ENCODE measurements at places on chromosomes 11 and 22. TPM values are rescaled to one million over a fixed set of nuclear protein-coding genes. Genes with fewer than 3 reads are reported as not detected.

DNA sequence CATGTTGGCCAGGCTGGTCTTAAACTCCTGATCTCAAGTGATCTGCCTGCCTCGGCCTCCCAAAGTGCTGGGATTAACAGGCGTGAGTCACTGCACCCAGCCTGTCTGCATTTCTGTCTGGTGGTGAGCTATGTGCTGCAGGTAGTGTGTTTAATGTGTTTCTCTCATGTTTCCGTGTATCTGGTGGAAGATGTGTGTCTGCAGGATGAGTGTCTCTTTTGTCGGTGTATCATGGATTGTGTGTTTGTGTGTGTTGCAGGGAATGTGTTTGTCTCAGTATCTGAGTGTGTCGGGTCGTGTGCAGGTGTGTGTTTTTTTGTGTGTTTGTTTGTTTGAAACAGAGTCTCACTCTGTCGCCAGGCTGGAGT, 16.1 kb downstream of the SCARF2 start:
- peaks cover 3% of the 10 kb centered on the region for H3K4me1 ChIP-seq
- DNase-seq, result no peak
- no peak overlapping the region for H3K4me3 ChIP-seq
- no peak overlapping the region for H3K27ac ChIP-seq
- peaks cover 11% of the 10 kb centered on the region for H3K27me3 ChIP-seq

Gene CASP5
- total RNA-seq, result not detected

DNA sequence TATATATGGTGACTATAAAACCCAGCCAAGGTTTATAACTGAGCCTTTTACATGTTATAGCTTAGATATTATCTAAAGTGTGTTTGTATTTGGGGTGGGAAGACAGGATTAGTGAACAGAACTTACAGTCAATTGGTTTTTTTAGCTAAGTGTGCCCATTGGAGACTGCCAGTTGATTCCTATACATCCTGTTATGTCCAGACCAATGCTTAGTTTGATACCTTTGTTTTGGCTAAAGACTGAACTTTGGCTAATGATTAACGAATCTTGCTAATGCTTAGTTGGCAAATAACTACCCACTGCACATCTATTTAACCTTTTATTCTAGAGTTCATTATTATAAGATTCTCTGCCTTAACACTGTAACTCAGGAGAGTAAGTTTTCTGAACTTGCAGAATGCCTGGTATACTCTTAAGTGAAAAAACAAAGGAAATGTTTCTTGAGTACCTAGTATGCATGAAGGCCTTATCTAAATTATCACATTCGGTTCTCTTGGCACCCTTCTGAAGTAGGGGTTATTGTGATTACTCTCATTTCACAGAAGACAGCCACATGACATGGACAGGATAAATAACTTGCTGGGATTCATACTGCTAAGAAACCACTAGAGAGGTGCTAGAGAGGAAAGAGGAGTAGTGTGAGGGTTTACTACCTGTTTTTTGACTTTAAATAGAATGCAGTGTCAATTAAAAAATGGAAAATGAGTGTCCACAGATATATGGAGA, 54.0 kb downstream of the KREMEN1 start:
- peaks cover 20% of the 10 kb centered on the region for H3K4me1 ChIP-seq
- H3K27ac ChIP-seq, result no peak overlapping the region
- H3K27me3 ChIP-seq, result peaks cover 7% of the 10 kb centered on the region
- no peak overlapping the region for H3K4me3 ChIP-seq
- no peak for DNase-seq
- H3K36me3 ChIP-seq, result no peaks in the 10 kb centered on the region

GRCh38 chr11:78533399-78533798, 41.3 kb downstream of the NARS2 start:
- H3K4me3 ChIP-seq, result no peak overlapping the region
- DNase-seq, result no peak

DNA sequence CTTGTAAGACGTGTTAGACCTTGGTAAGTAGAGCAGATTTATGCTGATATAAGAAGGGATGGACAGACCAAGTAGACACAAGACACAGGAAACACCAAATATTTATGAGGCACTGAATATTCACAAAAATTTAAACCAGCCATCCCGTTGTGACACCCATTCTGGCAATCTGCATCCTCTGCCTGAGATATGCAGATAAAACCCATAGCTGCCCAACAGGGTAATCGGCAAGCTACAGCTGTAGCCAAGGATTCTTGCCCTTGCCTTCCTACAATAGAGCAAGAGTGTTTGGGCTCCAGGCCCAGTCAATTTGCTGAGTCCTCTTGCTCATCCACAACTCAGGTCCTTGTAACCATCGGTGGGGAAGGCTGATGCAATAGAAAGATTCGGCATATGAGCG, 18.5 kb upstream of the MPZL2 start:
- H3K36me3 ChIP-seq, result peaks cover 2% of the 10 kb centered on the region
- H3K27me3 ChIP-seq, result no peaks in the 10 kb centered on the region
- no peak overlapping the region for H3K4me3 ChIP-seq
- H3K27ac ChIP-seq, result peak overlapping the region; percentile 57
- peaks cover 36% of the 10 kb centered on the region for H3K4me1 ChIP-seq

- peaks cover 6% of the 10 kb centered on the region for H3K27me3 ChIP-seq
- peaks cover 11% of the 10 kb centered on the region for H3K4me1 ChIP-seq
- DNase-seq, result no peak
- no peaks in the 10 kb centered on the region for H3K36me3 ChIP-seq
- H3K27ac ChIP-seq, result no peak overlapping the region
These were observed 29.6 kb upstream of the SNX19 start for GRCh38 chr11:130945896-130946295.

DNA sequence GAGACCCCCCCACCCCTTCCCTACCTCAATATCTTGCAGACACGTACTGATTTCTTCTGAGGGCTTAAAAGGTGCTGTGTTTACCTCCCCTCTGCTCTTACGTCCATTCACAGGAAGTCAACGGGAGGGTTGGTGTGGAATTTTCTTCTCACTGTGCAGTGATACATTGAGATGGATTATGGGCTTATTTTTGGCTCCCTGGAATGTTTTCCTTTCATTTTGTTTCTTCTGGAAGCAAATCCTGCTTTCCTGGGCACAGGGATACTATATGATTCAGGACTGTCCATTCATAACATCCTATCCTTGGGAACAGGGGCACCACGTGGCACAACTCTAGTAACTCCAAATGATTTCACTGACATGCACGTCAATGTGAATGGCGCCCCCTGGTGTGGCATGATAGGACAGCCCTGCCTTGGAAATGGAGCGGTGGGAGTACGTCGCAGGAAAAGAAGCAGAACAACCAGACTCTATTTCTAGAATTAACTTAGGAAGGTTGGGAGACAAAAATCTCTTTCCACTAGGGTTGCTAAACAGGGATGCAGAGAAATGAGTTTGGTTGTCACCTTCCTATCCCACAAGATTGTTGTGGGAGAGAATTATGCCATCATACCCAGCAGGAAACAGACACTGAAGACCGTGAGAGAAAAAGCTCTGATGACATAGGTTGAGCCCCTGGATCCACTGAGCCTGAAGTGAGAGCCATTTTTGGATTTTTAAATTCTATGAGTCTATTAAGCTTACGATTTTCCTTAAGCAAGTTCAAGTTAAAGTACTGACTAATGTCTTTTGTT, 146.5 kb upstream of the RAG2 start:
- H3K4me3 ChIP-seq, result no peak overlapping the region
- DNase-seq, result peak; percentile 57
- H3K36me3 ChIP-seq, result no peaks in the 10 kb centered on the region
- peaks cover 4% of the 10 kb centered on the region for H3K4me1 ChIP-seq
- H3K27me3 ChIP-seq, result peaks cover 22% of the 10 kb centered on the region
- no peak overlapping the region for H3K27ac ChIP-seq

GRCh38 chr22:26885441-26886261, 228.3 kb downstream of the MIAT start:
- no peak overlapping the region for H3K4me3 ChIP-seq
- H3K27ac ChIP-seq, result no peak overlapping the region
- no peak for DNase-seq
- H3K4me1 ChIP-seq, result no peaks in the 10 kb centered on the region
- no peaks in the 10 kb centered on the region for H3K27me3 ChIP-seq
- no peaks in the 10 kb centered on the region for H3K36me3 ChIP-seq

GRCh38 chr22:29231971-29232959, 26.6 kb downstream of the EMID1 start:
- DNase-seq, result no peak
- H3K4me3 ChIP-seq, result no peak overlapping the region
- H3K36me3 ChIP-seq, result no peaks in the 10 kb centered on the region
- no peaks in the 10 kb centered on the region for H3K4me1 ChIP-seq
- H3K27me3 ChIP-seq, result peaks cover 4% of the 10 kb centered on the region

DNA sequence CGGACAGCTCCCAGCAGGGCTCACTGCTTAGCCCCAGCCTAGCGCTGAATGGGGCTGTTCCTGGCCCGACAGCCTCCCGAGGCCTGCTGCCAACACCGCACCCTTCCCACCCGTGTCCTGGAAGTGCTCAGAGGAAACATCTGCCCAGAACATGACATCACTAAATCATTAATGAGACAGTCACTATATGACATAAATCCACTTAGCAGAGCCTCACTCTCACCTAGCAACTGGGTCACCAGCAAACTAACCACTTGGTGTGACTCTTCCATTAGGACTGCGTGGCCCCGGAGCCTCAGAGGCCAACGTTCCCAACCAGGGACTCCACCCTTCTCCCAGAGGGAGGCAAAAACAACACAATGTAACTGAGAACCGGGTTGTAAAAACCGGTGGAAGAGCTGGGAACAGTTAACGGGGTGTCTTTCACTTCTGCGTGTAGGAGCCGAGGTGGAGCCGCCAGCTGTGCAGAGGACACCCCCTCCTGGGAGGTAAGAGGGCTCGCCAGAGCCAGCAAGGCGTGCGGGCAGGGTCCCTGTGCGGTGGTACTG, 21.4 kb upstream of the PACSIN2 start:
- H3K4me3 ChIP-seq, result no peak overlapping the region
- H3K27ac ChIP-seq, result no peak overlapping the region
- H3K4me1 ChIP-seq, result peaks cover 3% of the 10 kb centered on the region
- H3K36me3 ChIP-seq, result no peaks in the 10 kb centered on the region

DNA sequence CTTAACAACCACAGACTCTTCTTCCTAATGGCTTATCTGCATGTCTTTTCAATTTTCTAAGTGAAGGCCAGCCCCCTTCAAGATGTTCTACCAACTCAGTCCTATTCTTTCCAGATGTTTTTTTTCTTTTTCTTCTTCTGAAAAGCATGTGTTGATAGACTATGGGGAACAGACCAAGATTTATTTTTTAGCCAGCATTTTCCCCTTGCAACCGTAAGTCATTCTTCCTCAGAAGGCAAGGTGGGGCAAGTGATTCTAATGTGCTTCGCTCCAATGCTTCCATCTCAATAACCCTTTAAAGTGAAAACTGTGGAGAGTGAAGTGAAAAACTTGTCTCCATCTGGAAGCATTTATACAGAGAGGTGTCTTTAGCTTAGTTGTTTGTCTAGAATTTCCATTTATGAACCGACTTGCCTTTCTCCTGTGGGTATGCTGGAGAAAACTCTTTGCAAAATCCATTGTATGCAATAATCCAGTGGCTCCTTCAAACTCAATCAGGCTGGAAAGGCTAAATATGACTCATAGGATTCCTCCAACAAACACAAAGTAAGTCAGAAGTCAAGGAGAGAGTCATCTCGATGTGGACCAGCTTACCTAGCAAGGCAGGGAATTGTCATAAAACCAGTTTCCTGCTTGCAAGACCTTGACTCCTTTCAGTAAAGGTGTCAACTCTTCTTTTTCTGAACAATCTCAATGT, 83.7 kb downstream of the MAML2 start:
- peak overlapping the region; percentile 23 for H3K4me3 ChIP-seq
- H3K36me3 ChIP-seq, result peaks cover 6% of the 10 kb centered on the region
- H3K4me1 ChIP-seq, result peaks cover 60% of the 10 kb centered on the region
- H3K27me3 ChIP-seq, result no peaks in the 10 kb centered on the region
- DNase-seq, result no peak

DNA sequence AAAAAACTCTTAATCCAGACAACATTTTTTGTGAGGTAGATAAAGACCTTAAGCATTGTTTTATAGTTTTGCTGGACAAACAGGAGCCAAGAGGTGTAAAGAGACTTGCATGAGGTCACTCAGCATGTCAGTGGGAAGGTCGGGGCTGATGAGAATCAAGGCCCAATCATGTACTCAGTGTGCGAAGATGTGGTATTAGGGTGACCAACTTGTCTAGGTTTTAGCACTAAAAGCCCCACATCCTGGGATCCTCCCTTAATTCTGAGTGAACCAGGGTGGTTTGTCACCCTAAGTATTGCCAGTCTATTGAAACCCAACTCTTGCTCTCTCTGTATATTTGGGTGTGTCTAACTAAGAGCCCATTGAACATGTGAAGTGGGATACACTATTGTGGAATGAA, 19.5 kb upstream of the SORL1-AS1 start:
- H3K4me3 ChIP-seq, result no peak overlapping the region
- DNase-seq, result no peak
- no peaks in the 10 kb centered on the region for H3K27me3 ChIP-seq
- H3K4me1 ChIP-seq, result peaks cover 63% of the 10 kb centered on the region
- peaks cover 40% of the 10 kb centered on the region for H3K36me3 ChIP-seq

- H3K27ac ChIP-seq, result no peak overlapping the region
- DNase-seq, result no peak
- no peak overlapping the region for H3K4me3 ChIP-seq
- H3K27me3 ChIP-seq, result peaks cover 13% of the 10 kb centered on the region
These were observed 97.2 kb downstream of the JRKL start for GRCh38 chr11:96486890-96487611.

Gene CBX6
- 66.4 TPM for total RNA-seq

Gene CLMP
- total RNA-seq, result 0.31 TPM

GRCh38 chr11:106333678-106334077, 256.2 kb downstream of the AASDHPPT start:
- no peaks in the 10 kb centered on the region for H3K4me1 ChIP-seq
- no peaks in the 10 kb centered on the region for H3K36me3 ChIP-seq
- H3K4me3 ChIP-seq, result no peak overlapping the region
- no peak for DNase-seq
- no peak overlapping the region for H3K27ac ChIP-seq

DNA sequence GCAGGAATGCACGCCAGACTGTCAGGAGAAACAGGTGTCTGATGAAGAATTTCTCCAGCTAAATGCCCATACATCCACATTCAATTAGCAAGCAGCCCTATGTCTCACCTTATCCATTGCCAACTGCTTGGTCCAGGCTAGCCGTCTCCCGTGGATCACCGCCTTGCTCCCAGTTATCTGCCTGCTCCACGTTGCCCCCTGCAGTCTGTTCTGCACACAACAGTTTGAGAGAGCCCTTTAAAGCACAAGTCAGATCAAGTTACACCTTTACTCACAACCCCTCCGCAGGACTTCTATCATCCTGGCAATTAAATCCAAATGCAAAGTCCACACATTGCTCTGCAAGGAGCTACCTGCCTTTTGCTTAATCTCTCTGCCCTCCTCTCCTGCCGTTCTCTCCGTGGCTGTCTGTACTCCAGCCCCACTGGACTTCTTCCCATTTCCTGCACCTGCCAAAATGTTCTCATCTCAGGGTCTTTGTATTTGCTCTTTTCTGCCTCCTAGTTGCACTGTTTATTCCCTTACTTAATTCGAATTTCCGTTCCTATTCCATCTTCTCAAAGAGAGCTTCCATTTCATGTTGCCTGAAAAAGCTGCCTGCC, 185.3 kb upstream of the LARGE1 start:
- H3K36me3 ChIP-seq, result no peaks in the 10 kb centered on the region
- DNase-seq, result peak; percentile 23
- H3K4me3 ChIP-seq, result no peak overlapping the region
- no peaks in the 10 kb centered on the region for H3K4me1 ChIP-seq
- no peak overlapping the region for H3K27ac ChIP-seq

GRCh38 chr11:72646024-72646423, 28.2 kb downstream of the PDE2A start:
- peaks cover 4% of the 10 kb centered on the region for H3K4me1 ChIP-seq
- H3K27ac ChIP-seq, result no peak overlapping the region
- no peaks in the 10 kb centered on the region for H3K36me3 ChIP-seq
- H3K4me3 ChIP-seq, result no peak overlapping the region

- no peak for DNase-seq
- no peak overlapping the region for H3K27ac ChIP-seq
- H3K36me3 ChIP-seq, result no peaks in the 10 kb centered on the region
- no peak overlapping the region for H3K4me3 ChIP-seq
- peaks cover 12% of the 10 kb centered on the region for H3K4me1 ChIP-seq
These were observed 44.0 kb downstream of the PISD start for GRCh38 chr22:31618057-31618456.
